ENCODE measurements at places on chromosomes 1 and 21.

- peak; percentile 41 for DNase-seq
Measured at GRCh38 chr1:229155472-229155871, 115.4 kb upstream of the RAB4A start.

GRCh38 chr1:167654975-167655575 is 25.0 kb downstream of the RCSD1 start:
- DNase-seq: no peak

- no peak for DNase-seq
Measured at GRCh38 chr1:167564612-167565270, 11.2 kb upstream of the CREG1 start.

DNA sequence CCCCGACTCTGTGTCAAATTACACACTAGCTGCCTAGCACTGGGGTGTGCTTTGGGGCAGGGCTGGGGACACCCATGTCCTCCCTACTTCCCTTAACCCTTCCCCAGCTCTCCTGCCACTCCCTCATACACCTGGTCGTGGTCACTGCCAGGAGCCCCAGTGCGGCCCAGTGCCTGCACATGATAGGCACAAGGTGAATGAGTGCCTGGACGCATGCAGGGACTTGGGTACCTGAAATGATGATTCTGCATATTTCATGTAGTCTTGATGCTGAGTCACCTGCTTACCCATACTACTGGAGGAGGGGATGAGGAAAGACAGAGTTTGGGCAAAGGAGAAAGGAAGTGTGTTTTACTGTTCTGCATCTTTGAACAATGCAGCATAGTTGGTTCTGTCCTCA is 1.5 kb upstream of the VANGL2 start:
- no peak for DNase-seq

DNA sequence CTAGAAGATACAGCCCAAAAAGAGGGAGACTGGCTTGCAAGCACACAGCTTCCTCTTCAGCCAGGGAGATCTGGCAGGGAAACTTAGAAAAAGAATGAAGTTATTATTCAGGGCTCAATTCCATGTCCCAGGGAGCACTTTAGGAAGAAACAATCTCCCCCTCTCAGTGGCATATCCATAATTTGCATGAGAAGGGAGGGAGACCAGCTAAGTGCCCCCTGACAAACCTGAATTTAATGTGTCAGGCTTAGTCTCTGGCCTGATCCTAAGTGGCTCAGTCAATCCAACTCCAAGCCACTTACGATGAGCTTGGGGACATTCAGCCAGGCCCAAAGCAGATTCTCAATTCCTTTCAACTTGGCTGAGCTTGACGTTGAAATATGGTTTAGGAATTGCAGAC is 17.7 kb upstream of the KCND3 start:
- no peak for DNase-seq

DNA sequence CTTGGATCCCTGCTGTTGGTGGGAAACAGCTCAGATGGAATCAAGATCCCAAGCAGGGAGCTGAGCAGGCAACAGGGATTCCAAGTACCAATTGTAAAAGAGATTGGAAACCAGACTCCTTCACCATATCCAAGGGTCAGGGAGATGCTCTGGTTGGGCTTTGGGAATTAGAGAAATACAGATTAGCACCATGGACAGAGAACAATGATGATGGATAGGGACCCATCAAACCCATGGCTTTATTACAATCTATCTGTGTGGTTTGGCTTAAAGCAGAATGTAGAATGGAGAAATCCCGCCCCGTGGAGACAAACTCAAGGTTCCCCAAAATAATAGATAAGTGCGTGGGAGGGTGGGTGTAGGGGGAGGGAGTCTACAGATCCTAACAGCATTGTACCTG is 120.7 kb upstream of the CSF3R start:
- no peak for DNase-seq

GRCh38 chr1:164473544-164473943 is 85.4 kb upstream of the PBX1 start:
- DNase-seq: no peak

- DNase-seq: peak; percentile 13
Measured at GRCh38 chr1:21534674-21535378, 25.6 kb downstream of the ALPL start.

GRCh38 chr1:197837911-197838310 is 62.6 kb upstream of the DENND1B start:
- no peak for DNase-seq

GRCh38 chr1:229273507-229274232 is 2.8 kb downstream of the RAB4A start:
- no peak for DNase-seq

DNA sequence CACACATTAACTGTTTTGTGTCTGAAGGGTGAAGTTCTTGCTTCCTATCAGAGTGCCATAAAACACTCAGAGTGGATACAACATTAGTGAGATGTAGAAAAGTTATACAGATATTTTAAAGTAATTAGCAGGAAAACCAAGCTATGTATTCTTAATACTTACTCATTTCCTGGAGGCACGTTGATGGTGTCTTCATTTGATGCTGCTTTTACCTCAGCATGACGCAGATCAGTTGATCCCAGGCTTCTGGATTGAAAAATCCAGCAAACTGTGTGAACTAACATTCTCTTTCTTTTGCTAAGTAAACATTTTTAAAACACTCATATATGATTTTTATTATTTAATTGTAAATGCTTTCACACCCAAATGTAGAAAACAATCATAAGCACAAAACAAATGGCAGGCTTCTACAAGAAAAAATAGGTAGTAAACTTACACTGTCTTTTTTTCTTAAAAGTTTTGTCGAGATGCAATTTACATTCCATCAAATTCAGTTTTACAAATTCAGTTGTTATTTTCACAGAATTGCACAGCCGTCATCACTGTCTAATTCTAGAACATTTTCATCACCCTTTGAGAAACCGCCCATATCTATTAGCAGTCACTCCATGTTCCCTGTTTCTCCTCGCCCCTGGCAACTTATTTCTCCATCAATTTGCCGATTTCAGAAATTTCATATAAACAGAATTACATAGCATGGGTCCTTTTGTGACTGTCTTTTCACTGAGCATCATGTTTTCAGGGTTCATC is 198.9 kb downstream of the LRRC7 start:
- DNase-seq: no peak

DNA sequence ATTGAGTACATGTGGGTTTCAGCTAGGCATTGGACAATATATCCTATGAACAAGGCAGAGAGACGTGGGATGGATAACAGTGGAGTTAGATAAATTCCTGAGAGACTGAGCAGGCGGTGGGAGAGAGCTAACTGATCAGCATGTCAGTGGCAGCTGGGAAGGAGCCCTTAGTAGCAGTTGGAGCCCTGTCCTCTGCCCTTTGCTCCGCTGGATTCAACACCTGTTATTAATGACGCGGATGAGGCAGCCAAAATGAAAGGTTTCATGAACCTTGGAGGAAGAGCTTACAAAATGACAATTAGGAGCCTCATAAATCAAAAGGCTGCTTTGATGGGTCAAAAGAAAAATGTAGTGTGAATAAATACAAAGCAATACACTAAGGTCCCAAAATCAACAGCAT is 16.1 kb downstream of the UBIAD1 start:
- no peak for DNase-seq

DNA sequence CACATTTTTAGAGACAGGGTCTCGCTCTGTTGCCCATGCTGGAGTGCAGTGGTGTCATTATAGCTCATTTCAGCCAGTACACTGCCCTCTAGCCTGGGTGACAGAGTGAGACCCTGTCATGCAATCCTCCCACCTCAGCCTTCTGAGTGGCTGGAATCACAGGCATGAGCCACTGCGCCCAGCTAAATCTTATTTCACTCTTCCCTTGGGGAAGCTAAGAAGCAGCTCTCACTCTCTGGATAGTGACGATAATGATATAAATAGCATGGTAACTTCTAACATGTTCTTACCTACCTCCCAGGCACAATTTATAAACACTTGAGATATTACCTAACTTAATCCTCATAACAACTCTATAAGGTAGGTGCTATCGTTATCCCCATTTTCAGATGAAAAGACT is 24.9 kb downstream of the IQGAP3 start:
- DNase-seq: no peak

DNA sequence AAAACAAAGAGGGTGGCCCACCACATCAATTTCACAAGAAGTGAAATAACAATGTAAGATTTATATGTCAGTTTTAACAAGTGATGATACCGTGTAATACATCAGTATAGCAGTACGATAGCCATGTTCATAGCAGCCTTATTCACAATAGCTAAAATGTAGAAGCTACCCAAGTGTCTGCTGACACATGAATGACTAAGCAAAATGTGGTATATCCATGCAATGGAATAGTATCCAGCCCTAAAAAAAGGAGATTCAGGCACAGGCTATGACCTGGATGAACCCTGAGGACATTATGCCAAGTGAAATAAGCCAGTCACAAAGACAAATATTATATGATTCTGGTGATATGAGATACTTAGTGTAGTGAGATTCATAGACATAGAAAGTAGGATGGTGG is 18.0 kb downstream of the KIF26B start:
- no peak for DNase-seq

- no peak for DNase-seq
Measured at GRCh38 chr1:198116069-198116468, 40.7 kb upstream of the NEK7 start.

- no peak for DNase-seq
Measured at GRCh38 chr1:6982443-6982842, 197.2 kb downstream of the CAMTA1 start.

DNA sequence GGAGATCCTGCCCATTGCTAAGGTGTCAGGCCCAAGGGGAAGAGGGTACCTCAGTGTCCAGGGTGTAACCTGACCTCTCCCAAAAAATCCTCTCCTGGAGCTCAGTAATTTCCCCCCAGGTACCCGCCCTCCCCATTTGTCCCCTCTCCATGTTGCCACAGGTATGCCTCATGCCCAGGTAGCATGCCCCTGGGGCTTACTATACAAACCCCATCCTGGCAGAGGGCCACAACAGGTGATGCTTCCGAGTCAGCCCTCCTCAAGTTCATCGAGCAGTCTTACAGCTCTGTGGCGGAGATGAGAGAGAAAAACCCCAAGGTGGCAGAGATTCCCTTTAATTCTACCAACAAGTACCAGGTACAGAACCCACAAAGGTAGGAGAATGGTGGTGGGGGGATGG is 15.7 kb downstream of the ATP1A4 start:
- DNase-seq: no peak

DNA sequence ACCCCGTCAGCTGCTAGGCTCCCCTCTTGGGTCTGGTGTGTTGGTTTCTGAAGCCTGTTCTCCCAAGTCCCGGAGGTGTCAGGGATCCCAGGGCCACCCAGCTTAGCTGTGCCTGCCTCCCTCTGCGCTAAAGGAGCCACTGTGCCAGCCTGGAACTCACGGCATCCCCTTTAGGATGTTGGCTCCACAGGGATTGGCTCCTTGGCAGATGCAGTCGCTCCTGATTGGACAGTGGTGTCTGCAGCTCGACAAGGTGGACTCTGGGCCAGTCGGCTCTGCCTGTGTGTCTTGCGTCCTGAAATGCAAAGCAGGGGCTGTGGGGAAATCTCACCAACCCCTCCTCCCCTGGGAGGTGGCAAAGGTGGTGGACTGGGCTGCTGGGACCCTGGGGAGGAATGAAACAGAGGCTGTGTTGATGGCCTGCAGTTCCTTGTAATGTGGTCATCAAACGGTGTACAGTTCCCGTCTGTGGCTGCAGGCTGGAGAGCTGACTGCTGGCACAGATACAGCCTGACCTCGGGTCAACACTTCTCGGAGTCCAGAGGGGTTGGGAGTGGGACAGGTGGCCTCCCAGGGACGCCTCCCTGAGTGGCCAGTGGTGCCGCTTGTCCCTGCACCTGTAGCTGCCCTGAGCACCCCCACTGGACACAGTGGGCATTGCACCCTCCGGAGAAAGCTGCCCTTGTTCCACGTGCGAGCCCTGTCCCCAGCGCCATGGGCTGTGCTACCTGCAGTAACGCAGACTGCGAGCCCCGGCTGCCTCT is 11.5 kb upstream of the KCNAB2 start:
- peak; percentile 47 for DNase-seq

- no peak for DNase-seq
Measured at GRCh38 chr1:58446368-58446767, 100.2 kb downstream of the OMA1 start.

DNA sequence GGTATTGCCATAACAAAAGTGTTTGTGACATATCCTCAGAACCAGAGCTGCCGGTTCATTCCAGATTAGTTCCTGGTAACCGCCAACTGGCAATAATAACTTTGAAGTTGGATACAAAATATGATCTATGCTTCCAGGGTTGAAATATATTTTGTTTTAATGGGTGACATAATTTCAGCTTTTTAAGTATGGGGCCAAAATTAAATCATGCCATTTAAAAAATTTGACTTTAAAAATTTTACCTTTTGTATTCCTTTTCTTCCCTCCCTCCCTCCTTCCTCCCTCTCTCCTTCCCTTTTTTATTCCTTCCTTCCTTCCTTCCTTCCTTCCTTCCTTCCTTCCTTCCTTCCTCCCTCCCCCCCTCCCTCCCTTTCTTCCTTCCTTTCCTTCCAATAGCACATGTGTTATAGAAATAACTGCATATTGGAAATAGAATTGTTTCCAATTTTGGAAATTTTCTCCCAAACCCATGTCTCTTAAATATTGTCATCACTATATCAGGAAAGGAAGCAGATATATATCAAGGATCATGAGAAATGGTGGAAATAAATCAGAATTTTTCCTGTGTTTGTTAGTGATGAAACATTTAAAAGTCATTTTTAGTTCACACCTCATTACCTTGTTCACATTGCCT is 12.0 kb upstream of the KIFAP3 start:
- no peak for DNase-seq

DNA sequence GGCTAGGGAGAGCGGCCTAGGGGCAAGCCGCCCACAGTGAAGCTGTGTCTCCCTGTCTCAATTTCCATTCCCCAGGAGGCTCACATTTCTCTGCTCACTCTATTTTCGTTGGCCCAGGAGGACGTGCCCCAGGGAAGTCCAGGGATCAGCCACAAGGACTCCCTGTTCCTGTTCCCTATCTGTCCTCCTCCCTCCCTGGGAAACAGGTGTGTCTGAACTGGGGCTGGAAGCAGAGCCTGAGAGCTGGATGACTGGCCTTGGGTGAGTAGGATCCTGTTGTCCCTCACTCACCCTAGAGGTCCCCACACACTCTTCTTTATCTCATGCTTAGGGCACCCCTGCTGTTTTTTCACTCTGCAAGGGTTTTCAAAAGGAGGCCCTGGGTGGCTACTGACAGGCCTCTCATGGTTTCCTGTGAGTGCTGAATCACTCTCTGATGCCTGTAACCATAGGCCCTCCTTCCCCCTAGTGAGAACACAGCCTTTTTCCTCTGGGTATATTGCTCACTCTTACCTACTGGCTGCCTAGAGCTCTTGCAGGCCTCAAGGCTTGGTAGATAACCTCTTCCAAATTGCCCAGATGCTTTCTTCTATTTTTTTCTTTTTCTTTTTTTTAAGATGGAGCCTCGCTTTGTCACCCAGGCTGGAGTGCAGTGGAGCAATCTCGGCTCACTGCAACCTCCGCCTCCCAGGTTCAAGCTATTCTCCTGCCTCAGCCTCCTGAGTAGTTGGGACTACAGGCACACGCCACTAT is 3.3 kb upstream of the UTP11 start:
- peak; percentile 68 for DNase-seq

DNA sequence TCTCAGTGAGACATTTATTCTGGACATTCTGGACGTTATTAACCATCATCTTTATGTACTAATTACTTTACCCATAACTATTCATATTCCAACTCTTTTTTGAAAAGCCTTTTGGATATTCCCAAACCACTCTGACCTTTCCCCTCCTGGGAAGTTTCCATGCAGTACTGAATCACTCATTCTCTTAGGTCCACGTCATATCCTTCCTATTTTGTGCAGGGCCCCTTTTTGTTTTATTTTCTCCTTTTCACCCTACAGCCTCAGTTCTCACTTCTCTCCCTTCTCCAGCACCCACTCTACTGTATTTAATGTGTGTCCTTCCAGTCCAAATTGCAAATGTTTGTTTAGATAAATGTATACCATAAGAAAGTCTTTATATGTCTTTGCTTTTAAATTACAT is 16.4 kb upstream of the ATP1A1 start:
- DNase-seq: no peak

- no peak for DNase-seq
Measured at GRCh38 chr21:36727866-36728265, 29.0 kb downstream of the SIM2 start.

Measured in stimulated activated CD4-positive, alpha-beta T cell treated with anti-CD3 and anti-CD28 coated beads, Interleukin-15, amount 100 ng/mL, for 24 hours (primary cell).